ENCODE measurements at places on chromosomes 4 and X.

GRCh38 chr4:153634738-153635353 is 49.2 kb upstream of the TLR2 start:
- no peak for DNase-seq

DNA sequence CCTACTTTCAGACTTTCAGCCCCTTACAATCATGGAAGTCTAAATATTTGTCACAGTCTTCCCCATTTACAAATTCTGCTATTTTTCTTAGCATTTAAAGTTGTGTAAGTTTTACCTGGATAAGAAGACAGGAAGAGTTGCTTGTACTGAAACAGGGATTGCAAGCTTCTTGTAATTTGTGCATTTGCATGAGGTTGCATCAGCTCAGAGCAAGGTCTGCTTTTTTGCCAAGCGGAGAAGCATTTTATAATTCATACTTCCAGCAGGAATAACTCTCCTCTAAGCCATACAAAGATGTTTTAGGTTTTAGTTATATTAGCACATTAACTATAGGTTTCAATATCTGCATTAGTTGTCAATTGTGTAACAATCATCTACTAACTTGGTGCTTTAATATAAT is 922.0 kb upstream of the PABPC4L start:
- no peak for DNase-seq

DNA sequence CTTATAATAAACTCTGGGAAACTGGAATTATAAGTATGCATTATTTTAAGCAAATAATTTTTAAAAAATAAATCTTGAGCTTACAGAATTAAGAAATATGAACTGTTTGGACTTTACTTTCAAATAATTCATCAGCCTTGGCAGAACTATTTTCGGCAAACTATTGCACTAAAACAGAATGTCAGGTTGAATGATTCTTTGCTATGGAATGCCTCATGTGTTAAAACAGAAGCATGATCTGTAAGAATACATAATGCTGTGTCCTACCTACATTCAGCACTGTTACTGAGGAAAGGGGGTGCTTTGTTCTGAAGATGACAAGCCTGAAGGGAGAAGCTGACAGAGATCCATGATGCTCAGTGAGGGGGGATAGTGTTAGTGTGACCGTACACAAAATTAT is 55.6 kb upstream of the EXOC1L start:
- DNase-seq = no peak

DNA sequence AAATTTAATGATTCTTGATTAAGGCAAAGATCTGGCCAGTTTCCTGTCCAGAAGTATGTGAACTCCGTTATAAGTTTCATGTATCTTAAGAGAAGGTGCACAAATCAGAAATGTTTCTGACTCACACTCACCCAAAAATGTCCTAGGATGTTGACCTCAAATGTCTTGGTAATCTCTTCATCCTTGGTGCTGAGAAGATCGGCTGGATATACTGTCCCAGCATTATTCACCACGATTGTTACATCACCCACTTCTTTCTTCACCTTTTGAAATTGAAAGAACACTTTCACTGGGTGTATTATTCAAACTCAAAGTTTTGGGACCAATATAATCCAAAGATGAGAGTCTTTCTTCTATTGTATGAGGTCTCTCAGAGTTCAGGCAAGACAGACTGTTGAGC is 5.7 kb downstream of the HSD17B13 start:
- no peak for DNase-seq

DNA sequence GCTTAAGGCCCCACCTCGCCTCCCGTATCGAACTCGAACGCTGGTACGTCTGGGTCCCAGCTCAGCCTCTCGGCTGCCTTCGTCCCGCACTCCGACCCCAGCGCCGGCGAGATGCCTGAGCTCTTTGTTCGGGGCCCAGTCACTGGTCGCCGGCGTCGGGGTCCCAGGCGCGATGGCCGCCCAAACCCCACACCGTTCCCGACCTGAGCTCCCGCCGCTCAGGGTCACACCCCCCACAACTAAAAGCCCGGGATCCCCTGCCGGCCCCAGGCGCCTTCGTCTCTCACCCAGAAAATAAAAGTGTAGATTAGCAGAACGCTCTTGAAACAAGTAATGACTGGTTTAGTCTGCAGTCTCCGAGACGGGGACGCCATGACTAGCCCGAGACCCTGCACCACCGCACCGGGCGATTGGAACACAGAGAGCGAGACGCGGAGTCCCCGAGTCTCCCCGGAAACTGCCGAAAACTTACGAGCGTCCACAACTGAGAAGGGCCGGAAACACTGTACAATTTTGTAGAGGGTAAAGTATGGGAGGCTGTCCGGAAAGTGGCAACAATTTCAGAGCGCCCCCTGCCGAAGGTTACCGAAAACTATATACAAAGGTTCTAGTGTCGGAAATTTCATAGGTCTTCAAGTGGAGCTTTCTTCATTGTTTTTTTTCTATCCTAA is at the start of gene TSPAN6:
TSS of gene TSPAN6 (minus strand) at position 486 of the 671 bp plus-strand sequence. CDS start at position 374, 112 bp downstream.
- peak; percentile 8 for DNase-seq

DNA sequence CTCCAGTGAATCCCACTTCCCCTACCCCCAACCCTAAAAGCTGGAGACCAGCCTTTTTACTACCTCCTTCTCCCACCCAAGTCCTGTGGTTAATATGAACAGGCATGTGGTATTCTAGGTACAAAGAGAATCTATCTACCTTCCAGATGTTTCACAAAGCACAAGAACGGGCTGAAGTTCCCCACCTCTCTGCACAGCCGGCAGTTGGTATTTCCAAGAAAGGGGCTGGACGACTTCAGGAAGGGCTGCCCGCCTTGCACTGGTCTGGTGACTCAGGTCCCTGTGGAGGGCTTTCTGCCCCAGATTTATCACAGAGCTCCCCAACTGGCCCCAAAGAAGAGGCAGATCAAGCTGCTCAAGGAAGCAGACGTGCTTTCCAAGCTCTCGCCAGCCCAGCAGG is 4.5 kb downstream of the FAM47E start:
- no peak for DNase-seq

- DNase-seq = no peak
These were observed 30.3 kb upstream of the SLC2A9 start for GRCh38 chr4:10051517-10052135.

DNA sequence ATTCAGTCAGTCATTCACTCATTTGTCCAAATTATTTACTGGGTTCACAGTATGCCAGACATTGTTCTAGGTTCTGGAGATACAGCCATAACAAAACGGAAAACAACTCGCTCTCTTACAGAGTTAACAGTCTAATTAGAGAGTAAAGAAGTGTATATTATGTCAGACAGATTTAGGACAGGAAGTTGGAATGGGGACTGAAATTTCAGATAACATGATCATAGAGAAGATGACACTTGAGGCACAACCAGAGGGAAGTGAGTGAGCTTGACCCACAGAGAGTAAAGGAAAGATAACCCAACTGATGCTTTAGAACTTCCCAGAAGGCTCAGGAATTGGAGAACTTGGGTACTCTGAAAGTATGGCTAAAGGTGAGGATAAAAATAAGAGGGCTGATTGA is 139.4 kb downstream of the ZAR1 start:
- no peak for DNase-seq

DNA sequence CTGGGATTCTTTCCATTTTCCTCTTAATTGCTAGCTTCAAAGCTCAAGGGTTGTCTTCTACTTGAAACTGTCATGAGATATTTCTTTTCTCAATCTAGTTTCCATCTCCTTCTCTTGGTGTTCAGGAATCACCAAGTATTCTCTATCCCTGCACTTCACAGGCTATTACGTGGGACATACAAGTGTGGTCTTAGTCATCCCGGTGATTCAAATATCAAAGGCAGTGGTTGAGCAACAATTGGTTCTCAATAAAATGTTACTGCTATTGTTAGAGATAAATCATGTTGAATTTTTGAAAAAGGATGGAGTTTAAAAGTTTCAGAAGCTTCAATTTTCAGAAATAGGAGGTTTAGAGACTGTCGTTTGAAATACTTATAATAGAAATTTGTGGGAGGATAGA is 812.9 kb downstream of the FSTL5 start:
- no peak for DNase-seq

DNA sequence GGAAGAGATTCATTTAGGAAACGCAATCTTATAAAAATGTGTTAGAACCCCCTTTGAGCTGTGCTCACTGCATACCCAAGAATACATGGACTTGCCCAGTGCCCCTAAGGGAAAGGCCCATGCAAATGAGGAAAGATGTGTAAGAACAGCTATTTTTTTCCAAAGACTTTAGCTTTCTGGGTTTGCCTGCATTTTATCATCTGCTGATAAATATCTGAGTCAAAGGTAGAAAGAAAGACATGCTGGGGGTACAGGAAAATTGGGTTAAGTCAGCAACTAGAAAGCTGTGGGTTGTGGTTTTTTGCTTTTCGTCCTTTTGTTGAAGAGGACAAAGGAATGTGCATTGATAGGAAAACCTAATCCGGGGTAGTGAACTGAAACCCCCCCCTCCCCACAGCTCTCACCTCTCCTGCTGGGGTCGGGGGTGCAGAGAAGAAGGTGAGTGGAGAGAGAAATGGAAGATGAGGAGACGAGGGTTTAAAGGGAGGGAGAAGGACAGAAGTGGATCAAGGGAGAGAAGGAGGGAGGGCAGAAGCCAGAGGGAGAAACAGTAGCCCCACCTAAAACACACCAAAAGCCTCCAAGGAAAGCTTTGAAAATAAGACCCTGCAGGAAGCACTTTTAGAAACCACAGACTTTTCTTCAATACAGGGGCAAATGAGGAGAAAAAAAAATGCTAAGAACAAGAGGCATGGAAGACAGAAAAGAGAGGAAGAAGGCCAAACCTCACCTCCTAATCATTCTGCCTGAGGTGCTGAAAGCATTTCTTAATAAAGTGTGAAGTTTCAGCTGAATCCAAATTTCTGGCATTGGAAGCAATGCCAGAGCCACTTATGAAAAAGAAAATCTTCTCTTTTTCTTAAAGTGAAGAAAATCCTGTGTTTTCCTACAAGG is 49.3 kb downstream of the KDR start:
- no peak for DNase-seq

DNA sequence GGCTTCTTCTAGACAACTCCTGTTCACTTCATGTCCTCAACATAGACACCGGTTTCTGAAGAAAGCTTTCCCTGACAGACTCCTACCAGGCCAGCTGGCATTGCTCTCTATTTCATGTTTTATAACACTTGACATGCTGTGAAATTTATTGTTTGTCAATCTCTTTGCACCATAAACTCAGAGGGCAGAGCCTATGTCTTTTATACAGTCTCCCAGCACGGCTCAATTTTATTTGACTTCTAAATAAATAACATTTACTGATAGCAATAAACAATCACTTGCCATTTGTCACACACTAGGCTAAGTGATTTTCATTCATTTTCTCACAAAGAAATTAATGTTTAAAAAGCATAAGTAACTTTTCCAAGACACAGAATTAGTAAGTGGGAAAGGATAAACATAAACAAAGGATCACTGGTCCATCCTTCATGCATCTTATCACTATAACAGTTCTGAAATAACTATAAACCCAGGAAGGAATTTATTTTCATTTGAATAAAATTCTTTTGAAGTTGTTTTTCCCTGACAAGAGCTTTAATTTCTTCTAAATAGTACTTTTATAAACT is 577.6 kb downstream of the TECRL start:
- DNase-seq = no peak

- DNase-seq = no peak
These were observed 255.1 kb downstream of the C4orf33 start for GRCh38 chr4:129350834-129351721.

DNA sequence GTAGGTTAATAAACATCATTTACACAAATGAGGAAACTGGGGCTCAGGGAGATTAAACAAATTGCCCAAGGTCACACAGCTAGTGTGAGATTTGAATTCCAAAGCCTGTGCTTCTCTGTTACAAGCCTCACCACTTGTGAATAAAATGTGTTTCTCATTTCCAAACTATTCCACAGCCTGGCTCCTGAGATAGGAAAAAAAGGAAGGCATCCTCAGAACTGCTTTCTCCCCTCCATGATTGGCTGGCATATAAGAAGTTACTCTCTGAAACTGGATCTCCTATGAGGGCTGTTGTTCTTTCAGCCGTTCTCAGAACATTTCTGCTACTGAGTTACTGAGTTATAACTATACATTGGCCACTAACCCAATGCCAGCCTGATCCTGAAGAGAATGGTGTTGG is 237.9 kb downstream of the MAML3 start:
- DNase-seq = no peak

DNA sequence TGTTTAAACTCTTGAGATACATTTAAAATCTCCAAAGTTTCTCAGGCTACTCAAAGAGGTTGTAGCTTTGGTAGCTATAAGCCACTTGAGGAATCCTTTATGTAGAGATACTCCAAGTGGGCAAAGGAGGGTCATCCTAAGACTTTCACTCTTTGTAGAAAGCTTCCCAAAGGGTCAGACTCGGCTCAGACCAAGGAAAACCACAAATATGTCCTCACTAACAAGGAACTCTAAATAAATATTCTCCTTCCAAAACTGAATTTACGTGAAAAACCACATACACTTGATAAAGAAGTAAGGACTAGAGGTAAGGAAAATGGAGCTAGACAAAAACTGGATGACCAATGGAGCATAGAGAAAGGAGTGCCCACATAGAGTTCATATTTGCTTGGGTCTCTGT is 41.7 kb upstream of the DDX60 start:
- DNase-seq = no peak

GRCh38 chr4:168877511-168878491 is 132.3 kb downstream of the CBR4 start:
- DNase-seq = no peak

GRCh38 chr4:83114576-83114975 is at the start of gene PLAC8:
Gene PLAC8, minus strand, starts transcription at chr4:83114729. Its CDS starts 6,808 bp downstream, at chr4:83107921.
- DNase-seq = no peak

GRCh38 chr4:166816890-166817289 is 417.4 kb downstream of the SPOCK3 start:
- no peak for DNase-seq

DNA sequence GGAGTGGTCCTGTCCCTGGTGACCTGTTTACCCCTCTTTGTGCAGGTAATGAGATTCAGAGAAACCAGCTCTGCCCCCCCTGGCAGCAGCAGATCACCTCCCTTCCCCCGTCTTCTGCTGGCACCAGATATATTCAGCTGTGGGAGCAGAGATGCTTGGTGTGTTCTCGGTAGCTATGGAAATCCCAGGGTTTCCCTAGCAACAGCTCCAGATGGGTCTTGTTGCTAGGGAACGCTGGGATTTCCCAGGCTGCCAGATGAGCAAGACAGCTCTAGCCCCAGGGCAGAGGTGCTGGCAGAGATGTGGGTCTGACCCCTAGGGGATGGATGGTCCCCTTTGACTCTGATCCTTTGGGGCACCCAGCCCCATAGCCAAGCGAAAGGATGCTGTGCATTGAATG is 20.2 kb downstream of the CETN2 start:
- no peak for DNase-seq

DNA sequence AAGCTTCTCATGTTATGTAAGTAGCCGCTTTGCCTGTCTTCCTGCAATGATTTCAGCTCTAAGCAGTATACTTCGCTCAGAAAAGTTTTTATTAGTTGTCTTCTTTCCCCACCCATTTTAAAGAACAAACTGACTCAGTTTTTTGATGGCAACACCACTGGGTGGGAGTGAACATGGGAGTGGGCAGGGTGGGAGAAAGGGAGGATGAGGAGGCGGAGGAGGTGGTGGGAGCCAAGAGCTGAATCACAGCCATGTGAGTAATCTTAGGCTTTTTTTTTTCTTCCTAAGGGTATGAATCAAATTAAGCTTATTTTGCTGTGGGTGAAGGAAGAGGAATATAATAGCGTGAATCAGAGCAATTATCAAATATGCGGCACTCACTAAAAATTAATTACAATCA is 574.3 kb upstream of the DIPK2B start:
- DNase-seq = no peak

GRCh38 chr4:25509646-25510045 is 132.6 kb downstream of the ANAPC4 start:
- no peak for DNase-seq

Measured in GOT3 (cell line).